Common myeloid progenitor, CD34-positive (primary cell): ENCODE measurements at places on chromosomes 5 and 9.
A peak's percentile ranks its signal among the peaks of the same experiment; 100 is the strongest.

DNA sequence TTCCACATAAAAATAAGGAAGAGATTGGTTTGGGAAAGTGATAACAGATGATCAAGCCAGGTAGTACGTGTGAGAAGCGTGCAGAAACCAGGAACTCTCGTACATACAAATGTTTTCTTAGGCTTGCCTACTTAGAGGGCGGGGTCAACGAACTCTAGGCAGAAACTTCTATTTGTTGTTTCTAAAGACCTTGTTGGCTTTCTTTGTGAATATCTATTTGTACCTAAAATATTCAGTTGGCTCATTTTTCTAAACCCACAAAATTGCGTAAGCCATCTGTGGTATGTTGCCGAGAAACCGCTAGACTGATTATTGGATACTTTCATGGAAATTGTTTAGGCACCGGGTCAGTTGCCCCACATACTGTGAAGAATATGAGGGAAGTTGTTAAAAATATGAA is 458.5 kb downstream of the MAT2B start:
- no peak for DNase-seq

GRCh38 chr5:127723571-127723970 is 20.4 kb downstream of the CCDC192 start:
- peak; percentile 72 for DNase-seq

GRCh38 chr5:137627706-137628105 is 108.2 kb downstream of the KLHL3 start:
- no peak for DNase-seq

- DNase-seq, result no peak
Measured at GRCh38 chr5:142375944-142376411, 51.2 kb upstream of the SPRY4 start.

GRCh38 chr9:29866556-29866955 is 2293.3 kb upstream of the C9orf72 start:
- no peak for DNase-seq

DNA sequence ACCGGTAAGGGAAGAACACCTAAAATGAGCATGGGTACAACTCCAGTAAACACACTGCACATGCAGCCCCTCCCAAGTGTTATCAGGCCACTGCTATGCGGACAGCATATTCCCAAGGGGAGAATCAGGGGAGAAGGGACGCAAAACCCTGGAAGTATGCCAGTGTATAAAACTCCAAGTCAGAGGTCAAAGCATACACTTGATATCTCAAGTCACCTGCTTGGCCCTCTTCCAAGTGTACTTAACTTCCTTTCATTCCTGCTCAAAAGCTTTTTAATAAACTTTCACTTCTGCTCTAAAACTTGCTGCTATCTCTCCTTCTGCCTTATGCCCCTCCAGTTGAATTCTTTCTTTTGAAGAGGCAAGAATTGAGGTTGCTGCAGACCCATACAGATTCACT is 408.1 kb downstream of the HTR1A start:
- DNase-seq, result no peak

- DNase-seq, result no peak
Measured at GRCh38 chr5:117082977-117083376, 508.4 kb upstream of the SEMA6A start.

DNA sequence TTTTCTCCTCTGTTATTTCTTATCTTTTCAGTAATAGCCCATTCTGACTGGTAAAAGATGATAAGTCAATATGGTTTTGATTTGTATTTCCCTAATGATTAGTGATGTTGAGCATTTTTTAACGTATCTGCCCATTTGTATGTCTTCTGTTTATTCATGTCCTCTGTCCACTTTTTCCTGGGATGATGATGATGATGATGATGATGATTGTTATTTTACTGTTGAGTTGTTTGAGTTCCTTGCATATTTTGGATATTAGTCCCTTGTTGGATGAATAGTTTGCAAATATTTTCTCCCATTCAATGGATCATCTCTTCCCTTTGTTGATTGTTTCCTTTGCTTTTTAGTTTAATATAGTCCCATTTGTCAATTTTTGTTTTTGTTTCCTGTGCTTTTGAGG is 27.0 kb downstream of the UTP15 start:
- DNase-seq, result no peak

GRCh38 chr5:156004754-156005153 is 322.2 kb upstream of the SGCD start:
- no peak for DNase-seq

- DNase-seq, result peak; percentile 42
Measured at GRCh38 chr9:121700165-121700831, 48.9 kb downstream of the DAB2IP start.

DNA sequence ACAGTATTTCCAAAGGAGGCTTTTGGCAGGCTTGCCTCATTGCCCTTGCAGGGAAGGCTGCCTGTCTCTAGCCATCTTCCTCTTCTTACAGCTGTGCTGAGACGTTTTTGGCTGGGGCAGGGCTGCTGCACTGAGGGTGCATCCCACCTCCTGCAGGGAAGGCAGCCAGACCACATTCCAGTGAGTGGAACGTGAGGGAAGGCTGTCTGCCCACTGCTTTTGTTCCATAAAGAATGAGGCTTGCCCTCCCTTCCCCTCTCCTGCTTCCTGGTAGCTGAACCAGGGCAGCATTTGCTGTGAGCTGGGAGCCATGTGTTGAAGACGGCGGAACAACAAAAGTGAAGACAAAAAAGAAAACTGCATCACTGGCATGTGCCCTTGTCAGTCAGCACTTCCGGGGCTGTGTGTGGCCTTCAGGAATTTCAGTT is 16.8 kb downstream of the MGAT1 start:
- no peak for DNase-seq

GRCh38 chr5:124467745-124468144 is 278.7 kb downstream of the ZNF608 start:
- DNase-seq, result no peak

DNA sequence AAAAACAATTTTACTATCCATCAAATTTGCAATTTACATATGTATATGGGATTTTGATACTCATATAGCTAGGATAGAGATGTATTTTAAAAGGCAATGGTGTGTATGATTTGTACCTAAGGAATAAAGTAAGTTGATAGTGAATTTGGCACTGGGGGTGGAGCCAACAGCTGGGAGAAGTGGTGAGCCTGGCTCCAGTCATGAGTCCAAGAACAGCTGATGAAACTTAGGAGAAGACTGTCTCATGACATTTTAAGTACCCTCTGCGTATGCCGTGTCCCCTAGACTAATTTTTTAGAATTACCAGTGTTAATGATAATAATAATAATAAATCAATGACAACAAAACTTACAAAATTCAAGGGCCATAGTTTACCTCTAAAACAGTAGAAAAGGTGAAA is 181.4 kb downstream of the ADCY2 start:
- DNase-seq, result no peak
